ENCODE measurements at places on chromosomes 1 and 21. TPM values are rescaled to one million over a fixed set of nuclear protein-coding genes. Genes with fewer than 3 reads are reported as not detected.
A peak's percentile ranks its signal among the peaks of the same experiment; 100 is the strongest.

GRCh38 chr1:62437273-62437940 is 558 bp downstream of the USP1 start:
- no peak for DNase-seq

GRCh38 chr21:43585514-43585913 is 73.8 kb downstream of the HSF2BP start:
- no peak for DNase-seq

GRCh38 chr1:9296850-9297249 is 4.2 kb downstream of the SPSB1 start:
- DNase-seq: no peak

DNA sequence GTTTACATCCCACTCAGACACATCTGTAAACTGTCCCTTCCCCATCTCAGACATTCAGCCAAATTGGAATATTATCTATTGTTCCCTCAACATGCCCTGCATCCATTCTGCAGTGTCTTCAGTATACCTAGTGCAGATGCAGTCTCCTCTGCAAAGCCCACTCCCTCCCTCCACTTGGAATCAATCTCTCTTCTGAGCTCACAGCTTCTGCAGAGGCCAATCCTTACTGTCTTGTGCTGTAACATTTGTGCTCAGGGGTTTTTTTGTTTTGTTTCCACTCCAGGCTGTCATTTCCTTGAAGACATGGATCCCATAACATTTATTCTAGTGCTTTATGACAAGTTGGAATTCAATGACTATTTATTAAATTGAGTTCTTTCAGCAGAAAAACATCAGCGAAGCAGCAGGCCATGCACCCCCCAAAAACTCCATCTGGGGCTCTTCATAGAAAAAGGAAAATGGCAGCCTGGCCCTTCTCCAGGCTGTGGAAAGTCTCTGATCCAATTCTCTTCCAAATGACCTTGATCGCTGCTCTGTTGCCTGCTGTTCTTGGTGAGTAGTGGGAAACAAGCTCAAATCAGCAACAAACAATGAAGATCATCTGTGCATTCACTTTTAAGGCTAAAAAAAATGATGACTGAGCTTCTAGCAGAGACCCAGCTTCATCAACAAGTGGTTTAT is 8.7 kb downstream of the C4BPA start:
- no peak for DNase-seq

- no peak for DNase-seq
These were observed 28.2 kb downstream of the CDCA8 start for GRCh38 chr1:37720231-37721130.

GRCh38 chr1:165726169-165726568 is 27.8 kb upstream of the ALDH9A1 start:
- DNase-seq: no peak

DNA sequence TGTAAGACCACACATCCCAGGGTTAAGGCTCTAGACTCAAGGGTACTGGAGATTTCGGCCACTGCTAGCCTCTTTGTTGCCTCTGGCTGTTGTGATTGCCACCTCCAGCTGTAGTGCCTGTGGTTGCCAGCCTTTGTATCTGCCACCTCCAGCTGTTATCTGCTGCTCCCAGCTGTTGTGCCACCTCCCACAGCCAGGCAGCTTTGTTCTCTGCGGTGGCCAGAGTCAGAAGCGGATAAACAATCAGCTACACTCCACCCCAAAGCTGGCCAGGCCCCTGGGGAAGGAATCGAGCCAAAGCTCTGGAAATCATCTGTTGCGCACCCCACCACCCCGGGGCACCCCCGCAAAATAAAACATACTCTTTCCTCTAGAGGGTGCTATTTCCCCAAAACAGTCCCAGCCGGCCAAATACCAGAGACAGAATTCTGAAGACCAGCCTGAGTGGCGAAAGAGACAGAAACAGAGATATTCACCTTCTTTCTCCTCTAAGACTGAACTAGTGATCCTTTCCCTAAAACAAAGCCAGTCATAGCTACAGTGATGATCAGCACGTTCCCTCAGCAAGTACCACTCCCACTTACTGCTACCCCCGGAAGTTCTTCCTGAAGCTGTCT is 14.8 kb upstream of the PIGM start:
- peak; percentile 69 for DNase-seq

DNA sequence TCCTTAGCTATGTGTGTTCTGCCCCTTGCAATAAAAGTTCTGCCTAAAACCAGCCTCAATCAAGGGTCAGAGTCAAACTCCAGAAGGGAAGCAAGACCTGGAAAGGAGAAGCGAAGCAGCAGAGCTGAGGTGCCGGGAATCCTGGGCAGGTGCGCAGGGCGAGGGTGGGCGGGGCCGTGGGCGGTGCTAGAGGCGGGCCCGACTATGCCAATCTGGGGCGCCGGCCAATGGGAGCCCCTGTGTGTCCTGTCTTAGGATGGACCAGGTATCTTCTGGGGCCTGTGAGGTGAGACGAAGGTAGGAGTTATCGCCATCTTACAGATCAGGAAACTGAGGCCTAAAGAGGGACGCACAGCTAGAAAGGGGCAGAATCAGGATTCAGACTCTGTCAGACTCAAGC is 120.3 kb downstream of the PTPRU start:
- DNase-seq: no peak

DNA sequence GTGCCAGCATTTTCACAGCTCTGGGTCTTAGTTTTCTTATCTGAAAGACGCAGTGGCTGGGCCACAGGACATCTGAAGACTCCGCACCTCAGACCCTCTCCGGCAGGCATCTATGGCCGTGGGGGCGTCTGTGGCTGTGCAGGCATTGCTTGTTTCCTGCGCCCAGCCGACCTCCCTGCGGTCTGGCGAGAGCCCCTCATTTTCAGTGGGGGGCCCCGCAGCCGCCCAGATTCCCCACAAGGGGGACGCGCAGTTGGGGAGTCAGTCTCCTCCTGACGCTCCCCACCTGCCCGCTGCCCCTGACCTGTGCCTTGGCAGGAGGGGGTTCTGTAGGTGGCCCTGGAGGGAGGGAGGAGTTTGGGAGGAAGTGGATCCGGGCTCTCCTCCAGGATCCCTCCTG is 3.5 kb upstream of the TFF1 start:
- no peak for DNase-seq

GRCh38 chr1:206754011-206754410 is 16.6 kb upstream of the IL19 start:
- no peak for DNase-seq

- no peak for DNase-seq
These were observed 4.5 kb upstream of the ZZZ3 start for GRCh38 chr1:77686796-77687518.

- DNase-seq: no peak
These were observed 56.9 kb downstream of the UBR4 start for GRCh38 chr1:19153169-19153568.

DNA sequence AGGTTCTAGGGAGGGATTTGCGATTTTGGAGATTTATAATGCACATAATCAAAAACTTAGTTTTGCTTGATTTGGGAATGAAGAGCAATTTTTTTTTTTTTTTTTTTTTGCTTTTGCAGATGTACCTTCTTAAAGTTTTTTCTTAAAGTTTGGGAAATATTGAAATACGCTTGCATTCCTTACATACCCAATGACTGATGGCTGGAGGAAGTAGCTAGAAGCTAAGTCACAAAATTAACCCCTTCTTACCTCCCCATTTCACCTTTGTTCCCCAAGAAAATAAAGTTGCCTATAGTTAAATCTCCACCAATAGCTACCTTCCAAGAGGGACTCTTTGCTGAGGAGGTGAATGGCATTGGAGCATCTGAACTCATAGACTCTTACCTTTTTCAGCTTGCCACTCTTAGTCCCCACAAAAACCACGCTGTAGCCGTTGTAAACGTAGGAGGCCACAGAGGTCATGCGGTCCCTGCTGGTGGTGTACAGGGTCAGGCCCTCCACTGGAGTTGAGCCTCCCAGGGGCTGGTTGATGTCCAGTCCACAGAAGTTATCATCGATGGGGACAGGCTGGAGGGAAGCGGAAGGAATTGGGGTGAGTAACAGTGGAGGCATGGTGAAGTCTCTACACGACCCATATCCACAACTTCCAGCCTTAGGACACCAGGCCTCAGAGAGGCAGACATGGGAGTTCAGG is 34.1 kb downstream of the PLXNA2 start:
- no peak for DNase-seq

- DNase-seq: peak; percentile 25
These were observed 3.0 kb downstream of the GGPS1 start for GRCh38 chr1:235331401-235331800.

GRCh38 chr1:155029513-155030242 is 3.9 kb downstream of the DCST2 start:
- no peak for DNase-seq

- no peak for DNase-seq
These were observed 36.8 kb upstream of the AHCYL1 start for GRCh38 chr1:109947582-109948284.

DNA sequence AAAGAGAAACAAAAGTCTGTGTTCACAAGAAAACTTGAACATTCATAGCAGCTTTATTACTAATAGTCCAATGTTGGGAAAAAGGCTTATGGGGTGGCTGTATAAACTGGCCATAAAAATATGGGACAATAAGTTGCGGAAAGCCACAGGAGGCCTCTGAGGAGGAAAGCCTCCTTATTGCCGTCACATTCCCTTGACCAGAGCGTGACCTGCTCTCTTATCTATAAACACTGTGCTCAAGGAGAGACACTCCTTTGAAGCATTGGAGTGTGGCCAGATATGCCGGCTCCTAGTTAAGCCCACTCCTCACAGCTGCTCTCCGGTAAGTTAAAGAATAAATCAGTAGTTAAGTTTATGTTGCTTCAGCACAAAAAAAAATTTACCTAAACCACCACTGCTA is 19.7 kb downstream of the OR6Y1 start:
- DNase-seq: no peak

GRCh38 chr1:113250161-113250560 is 140.2 kb upstream of the MAGI3 start:
- no peak for DNase-seq

- DNase-seq: no peak
These were observed 14.3 kb upstream of the SPEN start for GRCh38 chr1:15833069-15833679.

DNA sequence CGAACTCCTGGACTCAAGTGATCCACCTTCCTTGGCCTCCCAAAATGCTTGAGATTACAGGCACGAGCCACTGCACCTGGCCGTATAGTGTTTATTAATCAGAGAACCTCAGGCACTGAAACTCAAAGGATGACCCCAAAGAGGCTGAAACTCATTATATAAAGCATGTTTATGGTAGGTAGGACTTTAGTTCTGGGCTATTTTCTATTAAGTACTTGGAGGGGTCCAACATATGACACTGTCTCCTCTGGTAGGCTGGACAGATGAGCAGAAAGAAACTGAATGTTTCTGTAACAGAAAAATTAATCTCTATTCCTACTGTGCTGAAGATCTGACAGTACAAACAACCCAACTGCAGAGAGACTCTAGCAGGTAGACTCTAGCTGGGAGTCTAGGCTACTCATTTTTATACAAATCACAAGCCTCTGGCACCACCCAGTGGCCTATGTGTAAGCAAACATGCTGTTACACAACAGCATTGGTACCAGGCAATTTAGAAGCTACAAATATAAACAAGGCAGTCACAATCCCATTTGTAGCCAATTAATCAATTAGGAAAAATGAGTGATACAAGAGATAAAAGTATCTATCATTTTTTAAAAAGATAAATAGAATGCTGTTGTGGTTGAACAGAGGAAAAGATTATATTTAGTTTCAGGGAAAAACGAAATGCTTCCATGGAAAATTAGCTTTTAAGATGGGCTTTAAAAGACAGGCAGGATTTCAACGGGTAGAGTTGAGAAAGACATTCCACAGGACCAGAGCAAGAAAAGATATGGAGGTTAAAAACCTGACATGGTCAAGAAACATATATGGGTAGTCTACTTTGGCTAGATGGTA is 10.4 kb downstream of the DCAF8 start:
- DNase-seq: peak; percentile 81

DNA sequence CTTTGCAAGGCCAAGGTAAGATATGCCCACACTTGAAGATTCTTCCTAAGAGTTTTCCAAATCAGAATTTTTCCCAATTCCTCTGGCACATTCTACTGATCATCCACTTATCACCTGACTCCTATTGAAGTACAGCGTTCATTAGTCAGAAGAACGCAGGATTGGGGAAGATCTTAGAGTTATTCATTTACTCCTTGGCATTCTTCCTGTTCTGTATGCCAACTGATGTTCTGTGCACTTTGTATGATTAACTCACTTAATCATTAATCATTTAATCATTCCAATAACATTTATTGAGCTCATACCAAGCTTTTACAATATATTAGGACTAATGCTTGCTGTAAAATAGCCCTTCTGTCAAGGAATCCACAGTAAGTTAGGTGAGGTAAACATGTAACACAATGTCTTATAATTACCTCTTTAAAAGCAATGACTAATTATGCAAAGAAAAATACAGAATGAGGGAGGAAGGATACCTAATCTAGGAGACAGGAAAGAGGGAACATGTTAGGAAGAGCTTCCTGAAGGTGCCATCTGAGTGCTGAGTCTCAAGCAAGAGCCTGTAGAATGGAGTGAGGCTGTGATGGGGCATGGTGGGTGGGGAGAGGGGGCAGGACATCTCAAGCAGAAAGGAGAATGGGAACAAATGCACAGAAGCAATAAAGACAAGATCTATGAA is 71.1 kb upstream of the DPT start:
- no peak for DNase-seq

DNA sequence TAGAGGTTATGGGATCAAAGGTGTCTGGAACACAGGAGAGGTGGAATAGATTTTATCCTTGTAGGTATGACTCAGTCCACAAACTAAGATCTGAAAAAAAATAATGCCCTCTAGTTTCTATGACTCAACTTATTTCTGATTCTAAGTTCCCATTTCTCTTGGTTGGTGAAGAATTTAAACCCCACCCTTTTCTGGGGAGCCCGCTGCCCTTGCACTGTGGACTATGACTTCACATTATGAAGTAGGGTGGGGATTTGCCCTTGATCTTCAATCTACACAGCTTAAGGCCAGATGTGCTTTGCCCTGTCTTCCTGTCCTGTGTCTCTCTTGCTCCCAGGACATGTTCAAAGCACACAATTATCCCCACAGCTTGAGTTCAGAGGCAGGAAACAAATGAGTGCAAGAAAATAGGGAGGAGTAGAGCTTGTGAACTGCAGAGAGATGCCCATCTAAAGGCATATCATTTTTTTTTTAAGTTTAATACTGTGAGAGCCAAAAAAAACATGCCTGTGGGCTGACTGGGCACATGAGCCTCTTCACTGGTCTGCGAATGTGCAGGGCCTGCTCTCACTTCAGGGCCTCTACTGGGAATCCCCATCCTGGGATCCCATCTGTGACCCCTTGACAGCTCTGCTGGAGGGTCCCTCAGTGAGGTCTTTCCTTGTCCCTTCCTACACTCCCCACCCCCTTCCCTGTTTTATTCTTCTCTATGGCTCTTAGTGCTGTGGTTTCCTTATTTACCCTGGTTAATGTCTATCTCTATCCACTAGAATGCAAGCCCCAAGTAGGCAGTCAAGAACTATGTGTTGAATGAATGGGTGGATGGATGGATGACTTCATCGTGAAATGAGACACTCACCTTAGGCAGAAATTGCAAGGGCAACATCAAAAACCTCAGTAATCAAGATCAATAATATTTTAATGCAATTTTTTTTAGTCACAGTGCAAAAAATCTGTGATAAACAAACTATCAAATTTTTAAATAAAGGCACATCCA is 61.5 kb downstream of the CD58 start:
- peak; percentile 89 for DNase-seq

DPYD gene
- polyA plus RNA-seq: 1.3 TPM

MCOLN3 gene
- 0.03 TPM for polyA plus RNA-seq

SHE gene
- not detected for polyA plus RNA-seq

PUM1 gene
- 91.0 TPM for polyA plus RNA-seq

ADAM30 gene
- polyA plus RNA-seq: not detected

SIM2 gene
- 0.36 TPM for polyA plus RNA-seq

SUSD4 gene
- not detected for polyA plus RNA-seq

NGF gene
- not detected for polyA plus RNA-seq

KLF17 gene
- not detected for polyA plus RNA-seq

TRIM67 gene
- under 0.01 TPM for polyA plus RNA-seq

S100A14 gene
- polyA plus RNA-seq: 7.7 TPM

RHBG gene
- 90.0 TPM for polyA plus RNA-seq

KISS1 gene
- 0.24 TPM for polyA plus RNA-seq

ZBTB8A gene
- polyA plus RNA-seq: 0.82 TPM
